ENCODE measurements at places on chromosomes 2 and 18.

DNA sequence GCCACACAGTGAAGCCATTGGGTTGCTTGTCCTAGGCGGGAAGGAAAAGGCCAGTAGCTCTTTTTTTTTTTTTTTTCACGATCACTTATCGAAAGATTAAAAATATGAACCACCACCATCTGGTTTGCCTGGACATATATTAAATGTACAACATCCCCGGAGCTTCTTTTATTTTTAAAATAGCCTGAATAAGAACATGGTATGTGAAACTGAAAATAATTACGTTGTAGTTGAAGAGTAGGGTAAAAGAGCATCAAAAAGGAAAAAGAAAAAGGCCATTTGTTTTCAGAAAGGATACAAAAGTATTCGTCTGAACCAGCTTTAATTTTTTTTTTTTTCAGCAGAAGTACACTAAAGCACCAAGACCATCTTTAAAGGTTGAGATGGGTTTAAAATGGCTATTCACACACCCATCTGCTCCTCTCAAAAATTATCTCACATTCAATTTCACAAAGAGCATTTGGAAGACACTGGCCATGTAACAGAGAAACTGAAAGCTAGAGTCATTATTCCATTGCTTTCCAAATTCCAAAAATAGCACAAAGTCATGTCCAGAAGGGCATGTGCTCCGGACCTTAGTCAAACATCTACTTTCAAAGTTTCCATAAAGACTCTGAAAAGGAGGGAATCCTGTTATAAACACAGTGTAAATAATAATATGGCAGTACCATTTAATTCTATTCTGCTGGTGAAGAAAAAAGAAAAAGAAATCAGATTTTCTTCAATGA, 82.9 kb downstream of the SCN3A start:
- no peak for DNase-seq

- no peak for DNase-seq
These were observed 41.4 kb upstream of the EML4 start for GRCh38 chr2:42127425-42128424.

GRCh38 chr2:120904830-120905234, 169.2 kb downstream of the GLI2 start:
- DNase-seq = peak; percentile 37

DNA sequence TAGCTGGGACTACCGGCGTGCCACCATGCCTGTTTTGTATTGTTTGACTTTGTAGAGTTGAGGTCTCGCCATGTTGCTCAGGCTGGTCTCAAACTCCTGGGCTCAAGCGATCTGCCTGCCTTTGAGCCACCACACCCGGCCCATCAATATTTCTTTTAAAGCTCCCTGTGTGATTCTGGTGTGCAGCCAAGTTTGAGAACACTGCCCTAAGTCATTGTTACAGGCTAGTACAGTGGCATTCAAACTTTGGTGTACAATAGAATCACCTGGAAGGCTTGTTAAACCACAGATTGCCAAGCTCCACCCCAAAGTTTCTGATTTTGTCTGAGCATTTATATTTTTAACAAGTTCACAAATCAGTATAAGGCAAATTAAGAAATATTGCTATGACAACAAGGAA, 99.9 kb downstream of the RBBP8 start:
- DNase-seq = no peak

- DNase-seq = no peak
These were observed 207.1 kb downstream of the TMX3 start for GRCh38 chr18:68507781-68508180.

DNA sequence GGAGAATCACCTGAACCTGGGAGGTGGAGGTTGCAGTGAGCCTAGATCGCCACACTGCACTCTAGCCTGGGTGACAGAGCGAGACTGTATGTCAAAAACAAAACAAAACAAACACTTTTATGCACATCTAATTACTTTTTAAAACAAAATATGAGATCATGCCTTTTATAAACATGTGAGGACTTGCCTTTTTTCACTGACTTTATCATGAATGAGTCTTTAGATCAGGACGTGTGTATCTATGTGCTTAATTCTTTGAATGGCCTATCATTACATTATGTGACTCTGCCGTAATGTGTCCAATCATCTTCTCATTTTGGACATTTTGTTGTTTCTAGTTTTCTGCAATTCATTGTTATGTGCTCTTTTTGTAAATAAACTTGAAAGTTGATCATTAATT, 58.7 kb downstream of the FAM117B start:
- DNase-seq = no peak

DNA sequence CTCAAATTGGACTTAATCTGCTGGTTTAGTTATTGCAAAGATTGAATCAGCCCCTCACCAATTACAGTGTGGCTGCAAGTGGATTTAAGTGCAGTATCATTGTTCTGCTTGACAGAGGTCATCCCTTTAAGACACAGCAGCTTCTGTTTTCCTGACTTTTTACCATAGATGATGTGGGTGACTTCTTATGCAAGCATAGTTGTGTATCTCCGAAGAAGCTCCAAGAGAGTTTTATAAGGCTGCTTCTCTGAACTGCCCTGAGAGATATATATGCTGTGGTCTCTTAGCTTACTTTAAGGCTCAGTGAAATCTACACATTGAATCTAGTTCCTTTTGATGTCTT, 3.5 kb downstream of the TRIB2 start:
- DNase-seq = peak; percentile 42

DNA sequence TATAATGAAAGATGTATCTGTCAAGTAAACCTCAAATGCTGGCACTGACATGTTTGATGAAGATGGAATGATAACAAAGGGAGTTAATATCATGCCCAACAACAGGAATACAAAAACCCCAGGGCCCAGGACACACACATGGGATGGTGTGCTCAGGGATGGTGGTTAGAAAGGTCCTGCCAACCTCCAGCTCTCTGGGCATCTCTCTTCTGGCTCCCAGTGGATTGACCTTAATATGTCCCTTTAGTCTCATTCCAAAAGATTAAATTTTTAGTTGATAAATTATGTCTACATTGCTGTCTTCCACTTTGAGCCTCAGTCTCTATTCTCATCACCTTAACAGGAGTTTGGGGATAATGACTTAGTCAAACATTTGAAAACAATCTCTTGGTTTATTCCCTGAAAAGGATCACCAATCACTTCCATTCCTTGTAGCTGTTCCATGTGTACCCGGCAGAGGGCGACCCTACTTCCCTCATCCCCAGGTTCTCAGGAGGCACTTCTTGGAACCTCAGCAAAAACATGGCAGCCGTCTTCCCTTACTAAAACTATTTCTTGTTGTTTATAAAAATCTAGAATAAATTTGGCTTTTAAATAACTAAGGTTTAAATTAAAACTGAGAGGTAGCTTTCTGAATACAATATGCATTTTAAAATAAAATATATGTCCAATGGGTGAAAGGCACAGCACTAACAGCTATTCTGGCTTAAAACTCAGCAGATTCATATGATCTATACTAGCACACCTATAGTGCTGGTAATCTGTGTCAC, 29.6 kb downstream of the MCEE start:
- peak; percentile 37 for DNase-seq

GRCh38 chr2:31219131-31219969, 2.0 kb upstream of the CAPN14 start:
- no peak for DNase-seq

DNA sequence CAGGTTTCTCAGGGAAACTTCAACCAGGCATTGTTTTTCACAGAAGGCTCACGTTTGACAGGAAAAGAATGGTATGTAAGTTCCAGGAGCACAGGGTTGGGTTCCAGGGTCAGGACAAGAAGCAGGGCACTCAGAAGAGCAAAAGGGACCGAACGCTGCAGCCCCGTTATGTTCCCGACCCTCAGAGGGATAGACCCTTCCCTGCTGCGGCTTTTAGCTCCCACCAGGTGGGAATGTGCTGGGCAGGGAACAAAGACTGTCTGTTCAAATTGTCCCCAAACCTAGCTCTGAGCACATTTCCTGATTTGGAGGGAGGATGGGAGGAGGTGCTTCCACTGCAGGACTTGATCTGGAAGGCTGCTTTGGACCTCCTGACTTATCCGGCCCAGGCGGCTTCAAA, 130.1 kb downstream of the RAB3GAP1 start:
- DNase-seq = no peak

- DNase-seq = peak; percentile 77
These were observed 879.8 kb upstream of the PIK3C3 start for GRCh38 chr18:41075212-41075611.

DNA sequence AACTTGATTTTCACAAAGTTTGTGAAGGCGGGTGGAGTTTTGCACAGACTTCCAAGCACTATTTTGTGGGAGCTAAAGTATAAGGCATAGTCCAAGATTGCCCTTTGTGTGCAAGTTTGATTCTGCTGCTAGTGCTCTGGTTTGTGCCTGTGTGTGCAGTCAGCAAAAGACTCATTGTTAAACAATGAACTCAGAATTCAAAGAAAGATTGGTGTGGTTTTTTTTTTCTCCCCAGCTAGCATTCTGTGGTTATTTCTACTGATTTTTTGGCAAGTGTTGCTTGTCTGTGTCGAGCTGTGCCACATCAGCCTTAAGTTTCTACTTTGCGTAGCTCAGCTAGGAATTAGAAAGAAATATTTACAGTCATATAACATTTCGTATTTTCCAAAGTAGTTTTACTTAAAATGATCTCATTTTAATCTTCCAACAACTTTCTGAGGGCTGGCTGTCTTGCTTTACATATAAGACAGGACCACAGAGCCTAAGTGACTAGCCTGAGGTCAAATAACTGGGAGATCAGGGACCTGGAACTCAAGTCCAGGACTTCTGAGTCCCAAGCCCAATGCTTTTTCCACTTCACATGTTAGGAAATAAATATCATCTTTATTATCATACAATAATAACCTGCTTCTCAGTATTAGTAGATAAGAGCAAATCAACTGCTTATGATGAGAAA, 69.8 kb downstream of the BABAM2 start:
- DNase-seq = peak; percentile 85

GRCh38 chr2:169178364-169178763, 109.0 kb downstream of the DHRS9 start:
- no peak for DNase-seq

- DNase-seq = no peak
These were observed 9.0 kb downstream of the DCDC2C start for GRCh38 chr2:3712424-3712823.

DNA sequence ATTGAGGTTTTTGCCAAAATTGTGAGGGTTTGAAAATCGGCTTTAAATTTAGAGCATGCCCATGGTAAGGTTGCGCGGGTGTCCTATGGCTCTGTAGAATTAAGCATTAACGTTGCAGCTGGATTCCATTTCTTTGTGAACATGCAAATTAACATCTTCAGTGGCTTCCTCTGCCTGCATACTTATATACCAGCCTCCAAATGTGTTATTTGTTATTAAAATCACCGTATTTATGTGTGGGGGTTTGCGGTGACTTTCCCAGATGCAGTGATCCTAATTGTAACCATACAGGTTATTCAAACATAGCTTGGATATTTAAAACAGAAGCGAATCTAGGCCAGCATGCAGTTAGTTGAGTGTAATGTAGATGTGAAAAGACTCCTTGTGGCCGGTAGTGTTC, 80.2 kb downstream of the TGOLN2 start:
- no peak for DNase-seq

- no peak for DNase-seq
These were observed 84.3 kb downstream of the GATA6 start for GRCh38 chr18:22253676-22254075.

DNA sequence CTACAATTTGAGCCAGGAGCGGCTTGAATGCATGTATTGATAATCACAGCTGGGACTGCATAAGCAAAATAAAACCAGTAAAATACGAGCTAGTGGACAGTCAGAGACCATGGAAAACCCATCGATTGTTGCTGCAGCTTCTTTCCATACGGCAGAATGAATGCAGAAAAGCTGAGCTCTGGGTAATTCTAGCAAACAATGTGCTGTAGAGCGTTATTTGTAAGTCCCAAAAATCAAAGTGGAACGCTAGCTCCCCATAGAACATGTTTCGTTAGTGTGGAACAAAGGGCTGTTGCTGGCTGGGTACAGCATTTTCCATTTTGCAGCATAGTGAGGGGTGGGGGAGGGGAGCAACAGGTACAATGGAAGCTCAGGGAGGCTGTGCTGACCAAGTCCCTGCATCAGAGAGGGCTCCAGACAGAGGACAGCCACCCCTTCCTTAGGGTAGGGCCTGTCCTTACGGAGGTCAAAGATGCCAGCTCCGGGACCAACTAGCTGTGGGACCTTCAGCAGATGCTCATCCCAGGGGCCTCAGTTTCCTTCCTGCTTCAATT, 74.1 kb downstream of the BOD1L2 start:
- DNase-seq = no peak

DNA sequence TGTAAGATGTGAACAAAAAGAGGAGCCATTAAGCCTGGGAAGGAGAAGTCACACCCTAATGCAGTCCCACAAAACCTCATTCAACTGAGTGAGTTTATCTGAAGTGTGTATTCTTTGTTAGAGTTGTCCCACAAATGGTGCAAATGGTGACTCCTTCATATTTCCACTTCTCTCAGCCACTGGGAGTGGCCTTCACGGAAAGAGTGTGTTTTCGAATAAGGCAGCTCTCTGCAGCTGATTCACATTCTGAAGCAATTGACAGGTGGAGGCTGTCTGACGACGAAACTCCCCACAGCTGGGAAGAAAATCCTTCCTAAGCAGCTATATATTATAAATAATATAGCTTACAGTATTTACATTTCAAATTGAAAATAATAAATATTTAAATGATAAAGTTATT, 318.8 kb upstream of the TMEFF2 start:
- DNase-seq = no peak

GRCh38 chr2:51220606-51221005, 188.7 kb upstream of the NRXN1 start:
- DNase-seq = no peak

DNA sequence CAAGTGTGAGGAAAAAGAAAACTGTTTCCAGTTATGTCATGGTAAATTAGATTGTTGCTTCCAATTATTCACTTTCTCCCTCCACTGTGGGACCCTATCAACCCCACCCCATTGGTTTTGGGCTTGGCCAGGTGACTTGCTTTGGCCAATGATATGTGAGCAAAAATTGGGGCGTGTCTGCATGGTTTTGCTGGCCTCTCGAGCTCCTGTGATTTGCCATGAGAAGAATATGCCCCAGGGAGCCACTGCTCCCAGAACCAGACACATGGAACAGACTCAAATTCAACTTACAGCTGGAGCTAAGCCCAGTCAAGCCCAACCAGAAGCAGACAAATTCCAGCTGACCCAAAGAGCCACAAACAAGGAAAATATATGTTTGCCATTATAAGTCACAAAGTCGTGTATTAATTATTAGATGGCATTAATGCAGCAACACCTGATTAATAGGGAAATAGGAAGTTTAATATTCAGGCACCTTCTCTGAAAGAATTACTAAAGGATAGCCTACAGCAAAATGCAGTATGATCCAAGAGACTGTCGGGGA, 248.9 kb downstream of the ANAPC1 start:
- peak; percentile 55 for DNase-seq

Measured in foreskin fibroblast (primary cell).